Activated CD4-positive, alpha-beta T cell treated with anti-CD3 and anti-CD28 coated beads for 36 hours (primary cell): ENCODE measurements at places on chromosomes 6 and 20. TPM values are rescaled to one million over a fixed set of nuclear protein-coding genes. Genes with fewer than 3 reads are reported as not detected.

Gene CST7
- 14.0 TPM for total RNA-seq

- no peaks in the 10 kb centered on the region for H3K36me3 ChIP-seq
- peaks cover 4% of the 10 kb centered on the region for H3K4me1 ChIP-seq
- no peak overlapping the region for H3K4me3 ChIP-seq
- no peak overlapping the region for H3K27ac ChIP-seq
Measured at GRCh38 chr6:95804847-95805541, 210.8 kb upstream of the FUT9 start.

Gene LPA
- not detected for total RNA-seq

DNA sequence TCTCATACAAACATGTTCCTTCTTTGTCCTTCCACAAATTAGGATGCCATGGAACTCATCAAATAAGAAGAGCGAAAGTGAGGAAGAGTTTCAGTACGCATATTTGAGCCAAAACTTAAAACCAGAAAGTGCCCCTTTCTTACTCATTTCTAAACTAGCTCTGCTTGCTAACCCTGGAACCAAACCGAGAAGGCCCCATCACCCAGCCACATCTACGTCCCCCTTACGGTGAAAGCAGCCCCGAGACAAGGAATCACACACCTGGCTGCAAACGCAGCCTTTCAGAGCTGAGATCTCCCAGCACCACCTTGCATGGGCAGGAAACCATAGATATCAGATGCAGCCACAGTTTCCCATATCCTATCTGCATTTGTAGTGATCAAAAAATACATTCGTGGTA is 28.5 kb downstream of the TRERF1 start:
- peaks cover 63% of the 10 kb centered on the region for H3K4me1 ChIP-seq
- H3K27ac ChIP-seq = peak overlapping the region; percentile 20
- DNase-seq = peak; percentile 69
- peak overlapping the region; percentile 1 for H3K4me3 ChIP-seq
- H3K27me3 ChIP-seq = no peaks in the 10 kb centered on the region

GRCh38 chr6:134574491-134574890 is 256.6 kb upstream of the SGK1 start:
- H3K36me3 ChIP-seq = no peaks in the 10 kb centered on the region
- peaks cover 8% of the 10 kb centered on the region for H3K4me1 ChIP-seq
- no peak overlapping the region for H3K4me3 ChIP-seq
- no peak overlapping the region for H3K27ac ChIP-seq
- H3K27me3 ChIP-seq = no peaks in the 10 kb centered on the region

- H3K27ac ChIP-seq = peak overlapping the region; percentile 81
Measured at GRCh38 chr6:143555582-143555981, 44.1 kb upstream of the FUCA2 start.

- H3K36me3 ChIP-seq = no peaks in the 10 kb centered on the region
- H3K27me3 ChIP-seq = peaks cover 1% of the 10 kb centered on the region
- no peak overlapping the region for H3K4me3 ChIP-seq
- H3K27ac ChIP-seq = no peak overlapping the region
Measured at GRCh38 chr6:21845018-21845417, 251.5 kb downstream of the SOX4 start.

Gene AIF1
- 96.1 TPM for total RNA-seq

Gene IP6K3
- total RNA-seq = not detected

DNA sequence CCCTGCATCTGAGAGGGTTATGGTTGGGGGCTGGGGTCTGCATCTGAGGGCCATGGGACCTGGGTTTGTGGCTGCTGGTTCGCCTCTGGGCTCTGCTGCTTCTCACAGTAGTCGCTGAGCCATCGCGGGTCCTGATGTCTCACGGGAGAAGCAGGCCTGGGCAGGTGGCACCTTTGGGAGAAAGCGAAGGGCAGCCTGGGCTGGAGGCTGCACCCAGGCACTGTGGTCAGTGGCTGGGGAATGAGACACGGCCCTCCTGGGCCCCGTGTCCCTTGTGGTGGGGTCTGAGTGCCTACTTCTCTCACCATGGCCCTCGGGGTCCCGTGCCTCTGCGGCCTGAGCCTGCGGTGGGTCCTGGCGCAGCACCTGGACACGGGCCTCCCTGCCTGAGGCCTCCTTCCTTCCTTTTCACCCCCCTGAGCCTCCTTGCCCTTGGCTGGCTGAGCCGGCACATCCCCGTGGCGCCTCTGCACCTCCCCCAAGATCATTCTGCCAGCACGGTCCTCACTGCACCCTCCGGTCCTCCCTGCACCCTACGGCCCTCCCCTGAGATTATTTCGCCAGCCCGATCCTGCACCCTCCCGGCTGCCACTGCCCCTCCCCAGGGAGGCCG is 206.0 kb downstream of the ERMARD start:
- no peak overlapping the region for H3K4me3 ChIP-seq
- no peak for DNase-seq
- H3K27ac ChIP-seq = no peak overlapping the region
- H3K36me3 ChIP-seq = no peaks in the 10 kb centered on the region
- H3K4me1 ChIP-seq = peaks cover 19% of the 10 kb centered on the region

DNA sequence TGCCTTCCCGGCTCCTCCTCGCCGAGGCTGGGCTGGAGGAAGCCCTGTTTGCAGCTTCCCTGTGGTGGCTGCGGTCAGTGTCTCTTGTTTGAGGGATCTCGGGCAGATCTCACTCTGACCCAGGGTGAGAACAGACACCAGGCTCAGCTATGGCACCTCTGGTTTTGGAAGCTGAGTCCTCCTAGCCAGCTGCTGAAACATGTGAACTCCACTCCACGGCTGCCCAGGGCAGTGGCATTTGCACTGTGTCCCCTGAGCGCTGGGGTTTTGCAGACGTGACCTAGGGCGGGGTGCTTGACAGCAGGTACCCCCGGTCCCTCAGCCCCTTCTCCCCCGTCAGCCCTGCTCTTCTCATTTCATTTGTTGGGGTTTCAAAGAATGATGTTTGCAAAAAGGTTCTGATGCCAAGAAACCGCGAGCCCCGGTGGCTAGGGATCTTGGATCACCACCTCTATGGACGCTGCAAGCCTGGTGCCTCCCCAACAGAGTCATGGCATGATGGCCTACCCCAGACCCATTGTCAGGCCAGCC is 55.0 kb upstream of the DACT2 start:
- no peaks in the 10 kb centered on the region for H3K36me3 ChIP-seq
- no peaks in the 10 kb centered on the region for H3K27me3 ChIP-seq
- DNase-seq = no peak

GRCh38 chr6:114008331-114008730 is 37.4 kb upstream of the HDAC2 start:
- peaks cover 11% of the 10 kb centered on the region for H3K4me1 ChIP-seq
- no peak for DNase-seq
- H3K4me3 ChIP-seq = no peak overlapping the region
- H3K27me3 ChIP-seq = peaks cover 17% of the 10 kb centered on the region

- no peak overlapping the region for H3K4me3 ChIP-seq
- peaks cover 58% of the 10 kb centered on the region for H3K36me3 ChIP-seq
- H3K27ac ChIP-seq = peak overlapping the region; percentile 39
- no peaks in the 10 kb centered on the region for H3K27me3 ChIP-seq
- DNase-seq = no peak
Measured at GRCh38 chr20:49248301-49248700, 29.1 kb downstream of the DDX27 start.
